ENCODE measurements at places on chromosomes 16 and 17. TPM values are rescaled to one million over a fixed set of nuclear protein-coding genes. Genes with fewer than 3 reads are reported as not detected.
A peak's percentile ranks its signal among the peaks of the same experiment; 100 is the strongest.

The SEPTIN1 gene
- 1.3 TPM for total RNA-seq

DNA sequence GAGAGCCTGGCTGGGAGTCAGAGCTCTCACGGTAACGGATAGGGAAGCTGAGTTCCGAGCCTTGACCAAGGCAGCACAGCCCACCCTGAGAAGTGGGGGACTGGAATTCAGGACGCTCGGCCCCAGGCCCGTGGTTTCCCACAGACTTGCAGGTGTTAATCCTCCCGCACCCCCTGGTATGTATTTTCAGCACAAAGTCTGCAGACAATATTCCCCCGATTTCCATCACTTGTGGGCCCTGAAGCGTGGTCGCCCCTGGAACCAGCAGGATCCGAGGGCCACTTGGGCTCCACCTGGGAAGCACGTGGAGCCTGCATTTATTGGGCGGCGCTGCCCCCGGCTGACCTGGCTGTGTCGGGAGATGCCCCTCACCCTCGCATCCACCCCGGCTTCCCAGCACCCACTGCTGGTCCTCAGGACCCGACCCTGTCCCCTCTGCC, 60.2 kb downstream of the WSB1 start:
- H3K4me1 ChIP-seq, result peaks cover 30% of the 10 kb centered on the region
- peak overlapping the region; percentile 77 for H3K4me3 ChIP-seq
- H3K27ac ChIP-seq, result peak overlapping the region; percentile 97
- H3K36me3 ChIP-seq, result no peaks in the 10 kb centered on the region
- no peaks in the 10 kb centered on the region for H3K27me3 ChIP-seq
- no peak for DNase-seq

The ATAD5 gene
- 0.36 TPM for total RNA-seq

DNA sequence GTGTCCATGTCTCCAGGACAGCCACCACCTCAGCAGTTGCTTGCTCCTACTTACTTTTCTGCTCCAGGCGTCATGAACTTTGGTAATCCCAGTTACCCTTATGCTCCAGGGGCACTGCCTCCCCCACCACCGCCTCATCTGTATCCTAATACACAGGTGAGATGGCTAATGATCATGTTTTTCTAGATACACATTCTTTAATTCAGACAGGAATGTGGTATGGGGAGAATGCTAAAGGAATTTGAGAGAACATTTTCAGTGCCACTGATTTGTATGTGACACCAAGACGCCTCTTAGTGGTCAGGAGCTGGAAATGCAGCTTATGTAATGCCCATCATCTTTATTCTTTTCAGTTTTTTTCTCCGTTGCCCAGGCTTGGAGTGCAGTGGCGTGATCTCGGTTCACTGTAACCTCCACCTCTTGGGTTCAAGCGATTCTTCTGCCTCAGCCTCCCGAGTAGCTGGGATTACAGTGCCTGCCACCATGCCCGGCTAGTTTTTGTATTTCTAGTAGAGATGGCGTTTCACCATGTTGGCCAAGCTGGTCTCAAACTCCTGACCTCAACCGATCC, 8.9 kb upstream of the RAPGEFL1 start:
- no peaks in the 10 kb centered on the region for H3K27me3 ChIP-seq
- peaks cover 13% of the 10 kb centered on the region for H3K4me1 ChIP-seq
- H3K27ac ChIP-seq, result peak overlapping the region; percentile 57
- peaks cover 99% of the 10 kb centered on the region for H3K36me3 ChIP-seq

The NPIPA3 gene
- total RNA-seq, result 0.85 TPM

GRCh38 chr17:71725811-71726210, 395.0 kb upstream of the SOX9 start:
- no peak overlapping the region for H3K27ac ChIP-seq
- H3K4me1 ChIP-seq, result no peaks in the 10 kb centered on the region
- H3K36me3 ChIP-seq, result no peaks in the 10 kb centered on the region
- DNase-seq, result no peak
- H3K27me3 ChIP-seq, result peaks cover 5% of the 10 kb centered on the region

- H3K4me3 ChIP-seq, result peak overlapping the region; percentile 74
- peak overlapping the region; percentile 66 for H3K27ac ChIP-seq
- H3K4me1 ChIP-seq, result peaks cover 17% of the 10 kb centered on the region
- no peak for DNase-seq
These were observed 13.1 kb downstream of the RAPGEFL1 start for GRCh38 chr17:40190197-40191021.

The KRT25 gene
- total RNA-seq, result not detected

The ERI2 gene
- 9.8 TPM for total RNA-seq

- H3K27ac ChIP-seq, result peak overlapping the region; percentile 15
- peaks cover 18% of the 10 kb centered on the region for H3K36me3 ChIP-seq
- no peaks in the 10 kb centered on the region for H3K27me3 ChIP-seq
- DNase-seq, result no peak
- H3K4me1 ChIP-seq, result peaks cover 64% of the 10 kb centered on the region
- H3K4me3 ChIP-seq, result no peak overlapping the region
These were observed 39.2 kb downstream of the GNA13 start for GRCh38 chr17:65017207-65017774.

DNA sequence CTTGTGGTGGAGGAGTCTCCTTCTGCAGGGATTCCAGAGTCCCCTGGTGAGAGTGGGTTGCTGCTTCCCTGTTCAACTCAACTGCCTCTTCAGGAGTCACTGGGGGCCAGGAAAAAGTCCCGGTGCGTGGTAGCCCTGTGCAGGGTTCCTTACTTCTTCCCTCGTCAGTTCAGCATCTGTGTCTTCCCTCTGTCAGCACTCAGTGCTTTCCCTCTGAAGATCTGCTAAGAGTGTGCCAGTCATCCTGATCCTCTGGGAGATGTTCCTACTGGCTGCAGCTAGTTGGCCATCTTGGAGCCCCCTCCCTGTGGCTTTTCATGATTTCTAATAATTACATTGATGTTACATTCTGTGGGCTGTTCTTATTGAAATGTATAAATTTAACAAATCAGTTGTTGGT, 36.5 kb downstream of the NF1 start:
- peak overlapping the region; percentile 31 for H3K4me3 ChIP-seq
- H3K4me1 ChIP-seq, result peaks cover 55% of the 10 kb centered on the region
- peaks cover under 1% of the 10 kb centered on the region for H3K36me3 ChIP-seq
- H3K27me3 ChIP-seq, result no peaks in the 10 kb centered on the region
- peak overlapping the region; percentile 82 for H3K27ac ChIP-seq

DNA sequence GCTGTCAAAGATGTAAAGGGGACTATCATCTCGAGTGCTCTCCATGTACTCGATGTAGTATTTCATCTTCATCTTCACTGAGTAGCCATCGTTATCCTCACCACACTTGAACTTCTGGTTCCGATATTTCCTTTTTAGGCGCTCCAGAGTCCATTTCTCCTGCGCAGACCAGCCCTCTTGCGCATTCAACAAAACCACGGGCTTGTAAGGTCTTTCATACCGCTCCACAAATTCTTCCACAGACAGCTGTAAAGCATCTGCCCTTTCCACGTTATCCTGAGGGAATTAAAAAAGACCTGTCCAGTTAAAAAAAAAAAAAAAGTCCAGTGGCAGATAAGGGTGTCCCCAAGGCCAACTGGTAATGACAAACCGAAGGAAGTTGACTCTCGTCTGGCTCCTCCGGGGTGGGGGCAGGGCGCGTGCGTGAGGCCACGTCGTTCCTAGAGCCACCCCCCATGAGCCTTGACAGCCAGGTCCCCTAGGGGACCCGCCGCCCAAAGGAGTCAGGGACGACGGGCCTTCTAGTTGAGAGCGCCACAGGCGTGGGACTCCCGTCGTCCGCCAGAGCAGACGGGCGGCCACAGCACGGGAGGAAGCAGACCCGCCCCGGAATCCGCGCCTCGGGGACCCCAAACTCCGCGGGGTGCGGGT, 701 bp downstream of the JMJD6 start:
- DNase-seq, result peak; percentile 78
- peak overlapping the region; percentile 94 for H3K4me3 ChIP-seq
- no peaks in the 10 kb centered on the region for H3K27me3 ChIP-seq
- peaks cover 88% of the 10 kb centered on the region for H3K4me1 ChIP-seq
- peak overlapping the region; percentile 98 for H3K27ac ChIP-seq

The KRT15 gene
- total RNA-seq, result not detected

The CACNG3 gene
- total RNA-seq, result not detected

The GAS7 gene
- 87.6 TPM for total RNA-seq

Data from left ventricle myocardium inferior (tissue), 1 donor.